ENCODE measurements at places on chromosomes 16 and 17. TPM values are rescaled to one million over a fixed set of nuclear protein-coding genes. Genes with fewer than 3 reads are reported as not detected.

GRCh38 chr17:75241143-75241430 lies 20.3 kb downstream of the GGA3 start:
- H3K27ac ChIP-seq = peak overlapping the region; percentile 73
- DNase-seq = no peak
- peaks cover 3% of the 10 kb centered on the region for H3K36me3 ChIP-seq

- no peaks in the 10 kb centered on the region for H3K36me3 ChIP-seq
- no peaks in the 10 kb centered on the region for H3K27me3 ChIP-seq
- peak overlapping the region; percentile 61 for H3K4me3 ChIP-seq
- H3K27ac ChIP-seq = peak overlapping the region; percentile 96
Measured at GRCh38 chr16:23952128-23952970, 116.6 kb downstream of the PRKCB start.

DNA sequence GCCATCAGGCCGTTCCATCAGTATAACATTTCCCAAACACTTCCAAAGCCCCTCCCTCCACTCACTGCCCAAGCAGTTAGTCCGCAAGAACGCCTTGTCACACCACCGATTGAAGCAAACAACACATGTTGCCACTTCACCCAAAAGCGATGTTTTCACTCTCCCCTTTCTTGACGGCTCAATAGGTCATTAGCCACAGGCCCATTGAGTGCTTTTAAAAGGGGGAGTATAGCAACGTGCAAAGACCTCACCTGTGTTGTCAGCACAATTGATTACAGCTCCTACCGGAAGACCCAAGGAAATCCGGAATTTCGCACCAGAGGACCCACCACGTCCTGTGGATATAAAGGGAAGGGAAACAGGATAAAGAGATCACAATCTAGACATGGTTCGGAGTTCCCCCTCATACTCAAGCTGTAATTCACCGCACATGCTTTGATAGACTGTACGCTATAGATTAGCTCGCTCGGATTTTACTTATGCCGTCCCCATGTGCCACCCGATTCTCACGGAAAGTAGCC lies 690 bp downstream of the RPL23 start:
- peak overlapping the region; percentile 99 for H3K27ac ChIP-seq
- DNase-seq = no peak
- no peaks in the 10 kb centered on the region for H3K27me3 ChIP-seq
- H3K4me3 ChIP-seq = peak overlapping the region; percentile 97
- H3K36me3 ChIP-seq = peaks cover 2% of the 10 kb centered on the region

DNA sequence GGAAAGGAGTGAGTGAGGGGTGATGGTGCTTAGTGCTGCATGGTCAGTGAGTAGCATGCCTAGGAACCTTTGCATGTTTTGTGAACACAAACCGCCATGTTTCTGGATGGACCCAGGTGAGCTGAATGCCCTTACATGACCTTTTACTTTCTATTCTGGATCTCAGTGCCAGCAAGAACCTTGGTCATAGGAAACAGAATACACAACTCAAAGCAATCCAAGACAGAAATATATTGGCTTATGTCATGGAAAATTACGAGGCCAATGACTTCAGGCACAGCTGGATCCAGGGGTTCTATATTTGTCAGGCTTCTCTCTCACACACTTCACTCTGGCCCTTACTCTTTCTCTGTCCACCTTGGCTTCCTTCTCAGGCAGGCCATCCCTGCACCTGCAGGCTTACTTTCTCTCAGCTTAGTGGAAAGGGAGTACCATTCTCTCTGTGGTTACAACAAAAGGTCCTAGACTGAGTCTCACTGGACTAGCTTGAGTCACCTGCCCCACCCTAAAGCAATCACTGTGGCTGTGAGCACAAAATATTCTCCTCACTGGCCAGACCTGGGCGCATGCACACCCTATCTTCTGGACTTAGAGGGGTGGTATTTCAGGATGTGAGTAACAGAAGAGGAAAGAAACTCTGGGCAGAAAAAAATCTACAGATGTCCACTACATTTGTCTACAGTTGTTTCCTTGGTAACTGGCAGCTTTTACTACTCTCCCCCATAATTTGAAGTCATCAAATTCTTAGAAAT lies 20.4 kb upstream of the CPNE2 start:
- peaks cover 15% of the 10 kb centered on the region for H3K36me3 ChIP-seq
- peaks cover 23% of the 10 kb centered on the region for H3K4me1 ChIP-seq
- DNase-seq = no peak
- peak overlapping the region; percentile 51 for H3K27ac ChIP-seq
- no peaks in the 10 kb centered on the region for H3K27me3 ChIP-seq

DNA sequence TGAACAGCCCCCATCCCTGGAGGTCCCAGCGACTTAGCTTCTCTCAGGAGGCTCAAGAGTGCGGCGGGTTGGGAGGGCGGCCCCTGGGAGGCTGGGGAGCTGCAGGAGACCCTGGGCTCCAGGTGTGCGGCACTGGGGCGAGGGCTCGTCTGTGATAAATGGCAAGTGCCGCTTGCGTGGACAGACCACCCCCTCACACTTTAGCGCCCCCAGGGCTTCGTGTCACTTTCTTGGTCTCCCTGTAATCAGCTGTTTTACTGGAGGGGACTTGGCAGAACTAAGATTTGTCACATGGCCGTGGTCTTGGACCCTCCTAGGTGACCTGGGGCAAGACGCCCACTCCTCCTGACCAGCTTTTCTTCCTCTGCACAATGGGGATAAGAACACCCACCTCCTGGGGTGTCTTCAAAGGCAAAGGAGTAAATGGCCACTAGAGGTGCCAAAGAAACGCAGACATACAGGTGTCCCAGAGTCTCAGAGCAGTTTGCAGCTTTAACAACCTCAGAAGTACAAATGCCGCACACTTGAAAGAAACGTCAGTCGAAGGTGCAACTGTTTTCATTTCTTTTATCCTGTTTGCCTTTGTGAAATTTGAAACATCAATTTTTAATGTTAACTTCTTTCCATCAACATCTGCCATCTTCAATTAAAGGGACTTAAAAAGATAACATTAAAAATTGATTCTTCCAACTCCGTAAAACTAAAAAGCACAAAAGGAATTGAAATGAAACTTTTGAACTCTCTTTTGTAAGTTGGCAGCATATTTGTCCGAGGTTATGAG lies 946 bp downstream of the OSGIN1 start:
- no peak for DNase-seq
- peaks cover 28% of the 10 kb centered on the region for H3K27me3 ChIP-seq
- no peak overlapping the region for H3K27ac ChIP-seq

DNA sequence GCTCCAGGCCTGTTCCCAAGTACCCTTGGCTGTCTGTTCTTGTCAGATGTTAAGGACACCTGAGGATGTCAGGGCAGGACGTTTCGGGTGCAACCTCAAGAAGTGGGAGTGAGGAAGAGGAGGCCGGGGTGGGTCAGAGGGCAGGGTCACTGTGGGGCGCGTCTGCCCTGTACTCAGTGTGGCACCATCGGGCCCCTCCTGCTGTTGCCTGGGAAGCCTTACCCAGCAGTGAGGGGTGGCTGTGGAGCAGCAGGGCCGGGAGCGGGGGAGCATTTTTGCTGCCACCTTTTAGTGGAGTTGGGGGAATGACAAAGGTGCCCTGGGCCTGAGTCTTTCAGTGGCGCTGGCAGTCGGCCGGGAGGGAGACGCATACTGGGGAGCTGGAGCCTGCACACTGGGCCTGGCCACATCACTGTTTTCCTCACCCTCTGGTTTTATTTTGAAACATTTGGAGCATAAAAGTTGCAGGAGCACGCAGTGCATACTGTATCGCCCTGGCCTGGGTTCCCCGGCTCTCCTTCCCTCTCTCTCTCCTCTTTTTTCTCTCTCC lies 11.1 kb upstream of the FLYWCH1 start:
- no peak for DNase-seq
- H3K27ac ChIP-seq = no peak overlapping the region
- peaks cover 11% of the 10 kb centered on the region for H3K4me1 ChIP-seq
- no peaks in the 10 kb centered on the region for H3K36me3 ChIP-seq
- H3K27me3 ChIP-seq = no peaks in the 10 kb centered on the region

DNA sequence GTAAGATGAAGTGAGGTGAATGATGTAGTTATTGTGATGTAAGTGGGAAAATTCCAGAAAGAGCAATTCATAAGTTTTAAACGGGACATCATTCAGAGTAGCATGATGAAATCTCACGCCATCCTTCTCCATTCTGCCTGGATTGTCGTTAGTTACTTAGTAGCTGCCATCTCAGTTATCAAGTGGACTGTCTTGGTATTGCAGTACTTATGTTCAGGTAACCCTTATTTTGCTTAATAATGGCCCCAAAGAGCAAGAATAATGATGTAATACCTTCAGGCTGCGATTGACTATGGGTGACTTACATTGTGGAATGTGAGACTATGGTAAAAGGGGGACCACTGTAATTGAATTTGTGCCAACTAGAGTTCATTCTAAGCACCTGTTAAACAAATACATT lies 234.1 kb upstream of the TOM1L1 start:
- no peaks in the 10 kb centered on the region for H3K36me3 ChIP-seq
- no peak overlapping the region for H3K4me3 ChIP-seq
- no peaks in the 10 kb centered on the region for H3K27me3 ChIP-seq
- H3K27ac ChIP-seq = no peak overlapping the region
- no peaks in the 10 kb centered on the region for H3K4me1 ChIP-seq

Gene PLEKHH3
- 0.85 TPM for total RNA-seq

Measured in T-helper 17 cell (primary cell).